MG63 (cell line): ENCODE measurements at places on chromosomes 16 and 17. TPM values are rescaled to one million over a fixed set of nuclear protein-coding genes. Genes with fewer than 3 reads are reported as not detected.

Gene TBC1D3I
- not detected in 2 replicates for total RNA-seq

Gene VPS35
- total RNA-seq, result 134 and 163 TPM in 2 replicates

Gene TNP2
- total RNA-seq, result not detected in 2 replicates

Gene TPSB2
- total RNA-seq, result not detected in 2 replicates

Gene SNTB2
- 13.1 and 33.6 TPM in 2 replicates for total RNA-seq

Gene RHBDL3
- 0.42 and 0.89 TPM in 2 replicates for total RNA-seq

Gene DNAAF1
- total RNA-seq, result not detected in 2 replicates

Gene KRTAP4-6
- total RNA-seq, result not detected in 2 replicates

Gene PRAC2
- total RNA-seq, result 5.0 TPM in 1 of 2 replicates, not detected in the other

Gene ZFP3
- 0.40 and 1.4 TPM in 2 replicates for total RNA-seq

Gene IL34
- total RNA-seq, result 1.4 and 2.2 TPM in 2 replicates

Gene KRTAP4-1
- total RNA-seq, result not detected in 2 replicates

Gene UBE2Z
- 106 and 126 TPM in 2 replicates for total RNA-seq

Gene CDRT15
- not detected in 2 replicates for total RNA-seq

Gene USP31
- total RNA-seq, result 2.0 and 6.8 TPM in 2 replicates

Gene COPZ2
- 91.7 and 130 TPM in 2 replicates for total RNA-seq

Gene KRT33B
- total RNA-seq, result 0.17 and 2.0 TPM in 2 replicates

Gene CBLN1
- not detected in 2 replicates for total RNA-seq

Gene PRSS21
- 5.8 and 11.9 TPM in 2 replicates for total RNA-seq

Gene NXN
- 95.7 and 100 TPM in 2 replicates for total RNA-seq

Gene HOXB5
- not detected in 2 replicates for total RNA-seq

Gene MYH13
- total RNA-seq, result 0.03 TPM in 1 of 2 replicates, not detected in the other

Gene VPS9D1
- total RNA-seq, result 6.4 and 7.2 TPM in 2 replicates

Gene GHDC
- total RNA-seq, result 6.0 and 8.9 TPM in 2 replicates

Gene ASPHD1
- 48.3 and 73.0 TPM in 2 replicates for total RNA-seq

Gene SLC16A13
- 0.96 and 1.1 TPM in 2 replicates for total RNA-seq

Gene SHISA9
- not detected in 2 replicates for total RNA-seq

Gene OTOP2
- total RNA-seq, result not detected in 2 replicates

Gene TSC2
- 24.1 and 64.4 TPM in 2 replicates for total RNA-seq

Gene NTN3
- total RNA-seq, result not detected in 2 replicates
